ENCODE measurements at places on chromosomes 13 and 19. TPM values are rescaled to one million over a fixed set of nuclear protein-coding genes. Genes with fewer than 3 reads are reported as not detected.

- DNase-seq, result no peak
Observed at GRCh38 chr19:14536926-14537692, 7.7 kb downstream of the TECR start.

- peak; percentile 35 for DNase-seq
Observed at GRCh38 chr13:64723724-64724123, 2506.4 kb downstream of the PCDH9 start.

DNA sequence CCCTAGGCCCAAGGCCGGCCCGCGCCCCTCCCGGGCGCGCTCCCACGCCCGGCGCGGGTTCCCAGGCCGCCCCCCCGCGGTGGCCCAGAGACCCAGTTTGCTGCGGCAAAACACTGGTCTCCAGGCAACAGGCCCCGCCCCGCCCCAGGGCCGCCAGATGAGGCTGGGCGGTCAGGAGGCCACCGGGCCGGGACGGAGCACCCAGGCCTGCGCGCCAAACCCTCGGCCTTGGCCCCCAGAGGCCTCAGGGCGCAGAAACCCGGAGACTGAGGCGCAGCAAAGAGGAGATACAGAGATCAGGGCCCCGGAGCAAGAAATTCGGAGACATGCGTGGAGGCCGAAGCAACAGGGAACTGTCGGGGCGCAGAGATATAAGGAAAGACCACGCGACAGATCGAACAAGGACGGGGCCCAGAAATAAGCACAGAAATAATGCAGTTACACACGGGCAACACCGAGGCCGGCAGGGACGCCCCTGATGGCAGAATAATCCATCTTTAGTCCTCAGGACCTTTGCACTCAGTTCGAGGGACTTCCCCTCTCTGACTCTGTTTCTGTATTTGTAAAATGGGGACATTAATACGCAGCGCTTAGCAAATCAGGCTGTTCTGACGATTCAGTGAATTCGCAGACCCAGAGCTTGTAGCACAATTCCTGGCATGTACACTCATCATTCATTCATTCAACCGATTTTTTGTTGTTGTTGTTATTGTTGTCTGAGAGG is 20.8 kb upstream of the ERCC1 start:
- peak; percentile 89 for DNase-seq

DNA sequence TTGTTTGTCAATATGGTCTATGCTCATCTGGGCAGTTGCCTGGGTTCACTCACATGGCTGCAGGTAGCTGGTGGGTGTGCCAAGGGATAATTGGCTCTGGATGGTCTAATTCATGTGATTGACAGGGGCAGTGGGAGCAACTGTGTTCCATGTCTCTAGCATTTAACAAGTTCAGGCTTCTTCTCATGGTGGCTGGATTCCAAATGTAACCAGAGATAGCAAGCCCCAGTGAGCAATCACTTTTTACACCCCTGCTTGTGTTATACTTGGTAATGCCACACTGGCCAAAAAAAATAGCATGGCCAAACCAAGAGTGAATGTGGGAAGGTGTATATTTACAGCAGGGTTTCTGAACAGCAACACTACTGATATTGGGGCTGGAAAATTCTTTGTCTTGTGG is 89.6 kb upstream of the TNFSF11 start:
- DNase-seq, result peak; percentile 78

The RUBCNL gene
- 0.26 TPM for total RNA-seq

GRCh38 chr13:37479916-37480315 is 118.7 kb downstream of the POSTN start:
- DNase-seq, result no peak

DNA sequence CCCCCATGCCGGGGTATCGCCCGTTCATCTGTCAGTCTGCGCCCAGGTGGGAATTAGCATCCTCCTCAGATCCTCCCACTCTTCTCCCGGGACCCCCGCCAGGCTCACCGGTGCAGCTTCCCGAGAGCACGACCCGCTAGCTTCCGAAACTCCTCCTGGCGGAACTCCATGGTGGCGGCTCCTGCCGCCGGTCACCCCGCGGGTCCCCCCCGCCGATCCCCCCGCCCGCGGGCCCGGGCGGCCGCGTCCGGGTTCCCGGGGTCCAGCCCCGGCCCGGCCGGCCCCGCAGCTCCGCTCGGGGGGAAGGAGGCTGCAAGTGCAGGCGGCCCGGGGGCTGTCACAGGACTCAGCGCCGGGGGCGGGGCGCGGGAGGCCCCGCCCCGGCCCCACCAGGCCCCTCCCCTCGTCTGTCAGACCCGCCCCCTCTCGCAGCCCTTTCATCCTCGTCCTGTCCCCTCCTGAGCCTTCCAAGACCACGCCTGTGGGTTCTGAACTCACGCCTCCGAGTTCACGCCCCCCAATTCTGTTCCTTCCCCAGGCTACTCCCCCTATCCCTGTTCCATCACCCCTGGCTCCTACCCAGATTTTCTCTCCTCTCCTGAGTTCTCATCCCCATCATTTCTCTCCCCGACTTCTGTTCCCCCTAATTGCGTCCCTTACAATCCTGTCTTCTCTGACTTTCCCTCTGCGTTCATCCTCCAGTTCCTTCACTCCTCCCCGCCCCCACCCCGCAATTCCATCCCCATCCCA is at the start of gene SLC17A7:
TSS of gene SLC17A7 (minus strand) at position 318 of the 750 bp plus-strand sequence. CDS start at position 170, 148 bp downstream.
- no peak for DNase-seq

The CDX2 gene
- total RNA-seq, result not detected

- DNase-seq, result no peak
Observed at GRCh38 chr13:70829748-70830147, 721.5 kb upstream of the KLHL1 start.

DNA sequence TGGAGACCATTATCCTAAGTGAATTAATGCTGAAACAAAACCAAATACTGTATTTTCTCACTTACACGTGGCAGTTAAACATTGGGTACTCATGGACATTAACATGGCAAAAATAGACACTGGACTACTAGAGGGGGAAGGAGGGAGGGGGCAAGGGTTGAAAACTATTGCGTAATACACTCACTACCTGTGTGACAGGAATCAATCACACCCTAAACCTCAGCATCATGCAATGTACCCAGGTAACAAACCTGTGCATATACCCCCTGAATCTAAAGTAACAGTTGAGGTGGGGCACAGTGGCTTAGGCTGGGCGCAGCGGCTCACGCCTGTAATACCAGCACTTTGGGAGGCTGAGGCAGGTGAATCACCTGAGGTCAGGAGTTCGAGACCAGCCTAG is 207.0 kb downstream of the TDRD3 start:
- no peak for DNase-seq

DNA sequence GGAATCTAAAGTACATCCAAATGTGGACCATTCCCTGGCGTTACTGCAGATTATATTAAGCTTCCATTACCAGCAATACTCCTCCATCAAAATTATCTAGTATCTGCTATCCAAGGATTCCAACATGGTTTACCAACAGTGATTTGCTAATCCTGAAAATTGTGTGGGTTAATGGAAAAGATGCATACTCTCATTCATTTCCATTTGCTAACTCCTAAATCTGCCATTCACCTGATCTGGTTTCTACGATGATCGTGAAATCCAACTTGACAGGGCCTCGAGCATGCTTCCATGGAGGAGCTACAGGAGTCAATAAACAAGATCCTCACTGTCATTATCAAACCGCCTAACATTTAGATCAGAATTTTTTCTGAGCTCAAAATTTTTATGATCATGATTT is 121.0 kb downstream of the RGCC start:
- DNase-seq, result no peak

GRCh38 chr13:113567681-113568080 is 16.9 kb upstream of the TFDP1 start:
- no peak for DNase-seq

The CBY2 gene
- not detected for total RNA-seq

The CFD gene
- total RNA-seq, result 0.57 TPM

GRCh38 chr13:39499604-39500003 is 103.4 kb downstream of the LHFPL6 start:
- DNase-seq, result no peak

- peak; percentile 61 for DNase-seq
Observed at GRCh38 chr13:49020940-49021553, 45.3 kb downstream of the FNDC3A start.

- DNase-seq, result peak; percentile 79
Observed at GRCh38 chr13:40671956-40672764, 5.7 kb upstream of the FOXO1 start.

The PTPRS gene
- 161 TPM for total RNA-seq

- peak; percentile 13 for DNase-seq
Observed at GRCh38 chr13:24670961-24671381, 9.2 kb upstream of the ATP12A start.

DNA sequence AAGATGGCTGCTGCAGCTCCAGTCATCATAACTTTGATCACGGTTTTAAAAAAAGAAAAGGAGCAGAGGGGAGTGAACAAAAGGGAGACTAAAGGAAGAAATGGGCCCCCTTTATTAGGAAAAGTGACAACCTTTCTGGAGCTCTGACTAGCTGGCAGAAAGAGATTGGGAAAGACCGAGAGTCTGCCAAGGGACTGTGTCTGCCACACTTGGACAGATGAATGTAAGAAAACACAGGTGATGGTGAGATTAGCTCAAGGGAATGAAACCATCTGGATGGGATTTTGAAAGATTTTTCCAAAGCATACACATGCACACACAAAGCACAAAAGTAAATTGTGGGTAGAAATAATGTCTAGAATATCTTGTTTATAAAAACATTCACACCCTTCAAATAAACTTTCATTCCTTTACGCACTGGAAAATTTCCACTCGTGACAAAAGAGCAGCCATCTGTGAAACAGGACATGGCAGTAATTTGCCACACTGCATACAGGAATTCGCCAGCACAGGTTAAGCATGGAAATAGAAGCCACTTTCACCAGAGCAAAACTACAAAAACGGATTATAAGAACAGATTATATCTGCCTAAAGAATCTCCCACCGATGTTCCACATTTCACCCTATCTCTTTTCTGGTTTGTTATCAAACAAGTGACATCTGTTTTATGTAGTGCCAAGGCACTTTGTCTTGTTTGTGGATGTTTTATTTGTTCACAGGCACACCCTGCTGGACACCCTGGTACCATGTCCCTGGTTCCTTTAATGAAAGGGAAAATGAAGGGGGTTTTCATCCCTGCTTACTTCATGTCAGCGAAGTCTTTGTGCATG is 819.5 kb downstream of the DIAPH3 start:
- DNase-seq, result no peak

All from myocyte (in vitro differentiated cells).